ENCODE measurements at places on chromosomes 1 and 21.

DNA sequence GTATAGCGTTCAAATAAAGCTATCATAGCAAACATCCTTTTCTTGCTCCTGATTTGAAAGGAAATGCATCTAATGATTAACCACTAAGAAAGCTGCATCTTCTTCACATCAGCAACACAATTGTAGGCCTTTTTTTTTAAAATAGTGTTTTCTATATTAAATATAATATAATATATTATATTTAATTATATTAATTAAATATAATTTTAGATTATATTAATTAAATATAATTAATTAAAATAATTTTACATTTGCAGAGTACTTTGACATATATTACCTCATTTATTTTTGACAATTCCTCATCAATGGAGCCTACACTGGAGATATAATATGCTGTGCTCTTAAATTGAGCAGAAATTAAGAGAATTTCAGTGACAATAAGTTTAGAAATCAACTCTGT lies 193.0 kb downstream of the GPR52 start:
- DNase-seq = no peak

DNA sequence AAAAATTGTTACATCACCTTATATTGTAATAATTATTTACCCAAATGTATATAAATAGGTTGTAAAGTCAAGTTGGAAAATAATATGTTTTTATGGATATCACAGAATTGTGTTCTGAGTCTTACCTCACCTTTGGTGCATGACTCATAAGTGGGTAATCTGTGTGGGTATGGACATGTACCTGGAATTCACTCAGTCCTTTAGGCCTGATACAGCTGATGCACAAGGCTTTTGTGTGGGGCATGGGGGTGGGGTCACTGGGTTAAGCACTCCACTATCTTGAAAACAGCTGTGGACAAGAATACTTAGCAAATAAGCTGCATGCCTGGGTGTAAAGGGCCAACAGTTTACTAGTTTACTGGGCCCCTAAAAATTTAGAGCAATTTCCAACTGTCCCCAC lies 34.4 kb downstream of the INKA2 start:
- no peak for DNase-seq

GRCh38 chr1:202107801-202108731 lies 14.7 kb upstream of the GPR37L1 start:
- DNase-seq = no peak

DNA sequence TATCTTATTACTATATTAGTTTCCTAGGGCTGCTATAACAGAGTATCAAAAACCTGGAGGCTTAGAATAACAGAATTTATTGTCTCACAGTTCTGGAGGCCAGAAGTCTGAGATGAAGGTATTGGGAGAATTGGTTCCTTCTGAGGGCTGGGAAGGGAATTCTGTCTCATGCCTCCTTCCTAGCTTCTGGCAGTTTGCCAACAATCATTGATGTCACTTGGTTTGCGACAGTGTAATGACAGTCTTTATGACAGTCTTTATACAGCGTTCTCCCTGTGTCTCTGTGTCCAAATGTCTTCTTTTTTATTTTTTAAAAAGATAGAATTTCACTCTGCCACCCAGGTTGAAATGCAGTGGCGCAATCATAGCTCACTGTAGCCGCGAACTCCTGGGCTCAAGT lies 15.8 kb upstream of the CENPF start:
- no peak for DNase-seq

- no peak for DNase-seq
These were observed 28.1 kb downstream of the EPHA2 start for GRCh38 chr1:16127676-16128337.

DNA sequence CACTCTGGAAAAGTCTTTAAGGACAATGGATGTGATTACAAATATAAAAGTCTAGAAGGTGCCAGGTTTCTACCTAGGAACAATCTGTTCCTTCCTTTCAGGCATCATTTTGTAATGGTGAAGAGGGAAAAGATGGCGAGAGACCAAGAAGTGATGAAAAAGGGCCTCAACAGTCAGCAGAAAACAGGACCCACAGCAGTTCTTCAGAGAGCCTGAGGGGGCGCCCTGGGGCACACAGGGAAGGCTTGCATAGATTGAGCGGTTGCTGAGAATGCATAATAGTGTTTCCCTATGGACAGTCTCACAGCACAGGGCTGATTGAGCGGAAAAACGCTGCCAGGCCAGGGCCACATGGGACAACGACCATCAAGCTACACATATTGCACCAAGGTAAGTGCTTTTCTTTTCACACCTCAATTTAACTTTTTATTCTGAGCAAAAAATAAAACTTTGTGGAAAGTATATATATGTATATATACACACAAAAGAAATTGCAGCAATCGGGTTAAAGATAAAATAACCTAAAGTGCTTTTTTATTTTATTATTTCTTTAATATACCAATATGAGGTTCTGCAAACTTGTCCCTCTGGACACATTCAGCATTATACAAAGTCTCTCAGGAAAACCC lies 3.1 kb upstream of the YRDC start:
- DNase-seq = peak; percentile 80

GRCh38 chr1:23923592-23924499 lies 10.7 kb upstream of the CNR2 start:
- no peak for DNase-seq

DNA sequence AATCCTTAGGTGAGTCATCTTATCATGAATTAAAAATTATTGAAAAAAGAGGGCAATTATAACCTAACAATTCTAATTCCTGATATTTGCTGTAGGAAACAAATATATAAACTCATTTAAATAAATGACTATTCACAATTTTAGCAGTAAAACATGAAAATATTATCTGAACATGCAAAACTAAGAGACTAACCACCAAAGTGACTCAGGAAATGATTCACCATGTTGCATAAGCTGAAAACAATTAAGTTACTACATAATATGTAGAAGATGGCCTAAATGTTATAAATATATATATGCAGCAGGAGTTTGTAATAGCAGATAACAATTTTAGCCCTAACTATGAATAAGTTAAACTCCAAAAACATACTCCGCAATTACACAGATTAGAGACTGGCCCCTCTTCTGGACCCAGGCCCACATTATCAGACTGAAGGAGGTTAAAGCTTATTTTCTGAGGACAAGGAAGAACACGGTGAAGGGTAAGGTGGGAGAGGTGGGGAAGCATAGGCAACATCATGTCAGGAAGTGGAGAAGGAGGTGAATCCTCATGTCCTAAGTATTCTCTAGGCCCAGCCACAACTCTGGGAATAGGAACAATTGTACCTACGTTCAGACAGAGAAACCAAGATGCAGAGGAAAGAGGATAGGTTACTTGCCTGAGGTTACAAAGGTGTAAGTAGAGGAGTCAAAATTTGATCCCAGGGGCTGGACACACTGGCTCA lies 15.6 kb upstream of the AIM2 start:
- peak; percentile 86 for DNase-seq

DNA sequence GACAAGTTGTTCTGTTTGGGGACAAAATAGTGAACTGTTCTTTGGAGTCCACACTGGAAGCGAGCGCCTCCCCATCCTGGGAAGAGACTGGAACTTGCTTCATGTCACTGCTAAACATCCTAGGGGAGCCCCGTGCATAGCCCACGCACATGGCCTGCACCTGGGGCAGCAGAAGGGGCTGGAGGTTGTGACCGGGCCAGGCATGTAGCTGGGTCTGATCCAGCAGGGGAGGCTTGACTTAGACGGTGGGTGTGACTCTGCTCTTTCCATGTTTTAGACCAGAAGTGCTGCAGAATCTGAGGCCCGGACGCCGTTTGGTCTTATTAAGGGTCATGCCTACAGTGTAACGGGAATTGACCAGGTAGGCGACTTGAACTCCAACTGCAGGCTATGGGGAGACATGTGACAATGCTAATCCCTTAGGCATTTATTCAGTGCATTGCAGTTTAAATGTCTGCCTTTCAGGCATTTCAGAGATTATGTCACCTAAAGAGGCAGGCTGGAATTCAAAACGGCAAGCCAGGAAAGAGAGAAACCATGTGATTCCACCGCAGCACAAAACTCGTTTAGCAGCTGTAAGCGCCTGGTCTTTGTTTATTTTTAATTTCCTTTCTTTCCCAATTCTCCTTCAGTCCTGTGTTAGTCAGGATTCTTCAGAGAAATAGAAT lies 21.8 kb downstream of the CAPN9 start:
- peak; percentile 91 for DNase-seq

- DNase-seq = peak; percentile 74
These were observed 156.7 kb downstream of the NR5A2 start for GRCh38 chr1:200184196-200184595.

DNA sequence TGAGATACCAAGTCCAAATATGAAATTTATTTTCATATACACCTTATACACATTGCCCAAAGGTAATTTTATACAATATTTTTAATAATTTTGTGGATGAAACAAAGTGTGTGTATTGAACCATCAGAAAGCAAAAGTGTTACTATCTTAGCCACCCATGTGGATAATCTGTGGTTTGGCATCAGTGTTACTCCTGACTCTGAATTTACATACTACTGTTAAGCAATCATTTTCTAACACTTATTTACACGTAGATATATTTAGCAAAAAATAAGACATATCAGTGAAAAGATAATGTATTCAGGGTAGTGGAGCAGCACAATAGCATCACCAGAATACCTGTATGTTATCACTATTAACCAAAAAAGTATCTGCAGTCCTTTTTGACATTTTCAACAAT lies 23.8 kb downstream of the DENND2D start:
- DNase-seq = no peak

DNA sequence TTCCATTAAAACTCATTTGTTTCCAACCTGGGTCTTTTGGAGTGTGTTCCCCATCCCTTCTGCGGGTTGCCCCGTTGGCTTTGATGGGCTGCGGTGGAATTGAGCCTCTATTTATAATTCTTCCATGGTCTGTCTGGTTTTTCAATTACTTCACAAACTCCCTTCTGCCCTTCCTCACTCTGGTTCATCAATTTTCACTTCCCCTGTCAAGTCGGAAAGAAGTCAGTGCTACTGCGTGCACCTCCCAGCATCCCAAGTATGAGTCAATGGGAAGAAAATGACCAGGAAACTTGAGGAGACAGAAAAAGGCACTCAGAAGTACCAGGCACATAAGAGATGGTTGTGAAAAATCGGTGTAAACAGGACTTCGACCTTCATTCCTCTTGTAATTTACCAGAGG lies 126.2 kb downstream of the KAZN start:
- no peak for DNase-seq
